ENCODE measurements at places on chromosomes 2 and 18.

GRCh38 chr2:47193607-47194006, 38.5 kb upstream of the STPG4 start:
- DNase-seq = no peak

GRCh38 chr2:2324565-2325101, 6.4 kb downstream of the MYT1L start:
- no peak for DNase-seq

GRCh38 chr2:194223218-194223617, 1433.8 kb upstream of the SLC39A10 start:
- no peak for DNase-seq

GRCh38 chr2:33322612-33323011, 153.8 kb upstream of the RASGRP3 start:
- no peak for DNase-seq

GRCh38 chr18:79372991-79373390, 22.7 kb upstream of the NFATC1 start:
- no peak for DNase-seq

DNA sequence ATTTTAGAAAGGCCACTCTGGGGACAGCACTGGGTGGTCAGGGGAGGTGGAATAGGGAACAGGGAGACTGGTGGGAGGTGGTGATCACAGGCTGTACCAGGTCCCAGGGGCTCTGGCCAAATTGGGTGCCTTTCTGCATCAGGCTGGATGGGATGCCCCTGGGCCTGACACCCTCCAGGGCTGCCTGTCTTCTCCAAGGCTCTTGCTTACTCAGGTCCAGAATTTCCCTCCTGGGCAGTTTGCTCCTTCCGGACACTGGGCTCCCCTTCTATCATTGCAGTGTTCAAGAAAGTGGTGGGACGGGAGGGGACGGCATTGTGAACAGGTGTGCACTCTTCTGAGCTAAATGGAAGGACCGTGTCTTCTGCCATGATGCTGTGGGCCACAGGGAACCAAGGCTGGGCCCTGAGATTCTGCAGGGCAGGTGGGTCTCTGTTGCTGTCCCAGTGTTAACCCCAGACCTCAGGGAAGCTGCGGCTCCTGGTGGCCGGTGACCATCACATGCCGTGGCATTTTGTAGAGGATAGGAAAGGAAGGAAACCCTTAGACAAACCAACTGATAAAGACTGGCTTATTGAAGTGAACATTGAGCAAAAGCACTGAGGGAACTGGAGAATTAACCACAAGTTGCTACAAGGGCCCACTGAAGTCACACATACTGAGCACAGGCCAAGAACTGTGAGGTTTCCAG, 93.7 kb upstream of the HS6ST1 start:
- DNase-seq = no peak
